ENCODE measurements at places on chromosomes 6 and 20.
A peak's percentile ranks its signal among the peaks of the same experiment; 100 is the strongest.

DNA sequence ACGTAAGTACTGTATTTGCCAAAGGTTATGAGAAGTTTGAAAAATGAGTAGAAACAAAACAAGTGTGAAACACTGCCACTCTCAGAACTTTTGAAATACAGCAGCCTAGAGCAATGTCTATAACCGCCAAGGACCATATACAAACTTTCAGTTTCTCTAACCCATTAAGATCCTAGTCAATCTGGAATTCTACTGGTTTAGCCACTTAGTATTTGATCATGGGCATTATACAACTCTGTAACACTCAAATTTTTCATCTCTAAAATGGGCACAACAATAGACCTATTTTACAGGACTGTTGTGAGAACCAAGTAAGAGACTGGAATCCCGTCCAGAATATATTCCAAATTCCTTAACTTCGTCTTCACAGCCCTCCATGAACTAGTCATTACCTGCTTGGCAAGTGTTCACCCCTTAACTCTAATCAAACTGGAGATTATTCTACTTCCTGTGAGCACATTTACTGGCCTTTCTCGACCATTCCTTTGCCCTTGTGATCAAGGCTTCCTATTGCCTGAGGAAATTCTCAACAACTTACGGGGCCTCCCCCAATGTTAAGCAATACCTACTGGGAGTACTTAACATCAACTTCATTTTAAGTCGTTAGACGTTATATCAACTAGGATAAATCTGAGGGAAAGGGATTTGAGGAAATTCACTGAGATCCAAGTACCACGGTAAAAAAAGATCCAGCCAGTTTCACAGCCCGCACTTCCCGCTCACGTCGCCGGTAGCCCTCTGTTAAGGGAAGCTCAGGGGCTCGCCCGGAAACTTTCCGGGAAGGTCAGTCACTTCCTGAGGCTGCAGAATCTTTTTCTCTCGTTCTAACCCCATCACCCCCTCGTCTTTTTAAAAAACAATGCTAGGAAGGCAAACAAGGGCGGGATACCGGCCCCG lies 1.1 kb downstream of the EIF2S2 start:
- DNase-seq, result no peak

DNA sequence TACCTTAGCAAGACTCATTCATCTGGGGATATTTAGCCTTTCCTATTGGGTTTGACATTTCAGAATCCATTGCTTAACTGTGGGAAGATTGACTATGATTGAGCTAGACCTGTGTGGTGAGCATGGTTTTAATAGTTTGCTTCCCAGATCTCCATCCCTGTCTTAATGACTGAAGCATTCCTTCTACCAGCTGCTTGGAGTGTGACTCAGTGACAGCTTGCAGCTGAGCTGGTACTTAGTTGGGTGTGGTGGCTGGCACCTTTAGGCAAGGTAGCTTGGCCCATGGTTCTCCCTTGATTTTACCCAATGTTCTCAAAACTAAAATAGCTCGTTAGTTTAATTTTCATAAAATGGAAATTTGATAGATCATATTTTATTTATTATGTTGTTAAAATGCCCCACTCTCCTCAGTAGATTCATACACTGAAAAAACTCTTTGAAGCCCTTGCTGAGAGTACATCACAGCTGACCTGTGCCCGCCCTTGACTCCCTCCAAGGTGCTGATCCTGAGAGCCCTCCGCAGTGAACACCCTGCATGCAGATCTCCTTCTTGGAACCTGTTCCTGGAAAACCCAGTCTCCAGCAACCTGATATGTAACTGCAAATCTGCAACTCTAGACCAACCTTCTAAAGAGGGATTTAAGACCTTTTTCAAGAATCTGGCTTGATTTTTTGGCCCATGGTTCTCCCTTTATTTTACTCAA lies 19.1 kb downstream of the DOK5 start:
- DNase-seq, result no peak

DNA sequence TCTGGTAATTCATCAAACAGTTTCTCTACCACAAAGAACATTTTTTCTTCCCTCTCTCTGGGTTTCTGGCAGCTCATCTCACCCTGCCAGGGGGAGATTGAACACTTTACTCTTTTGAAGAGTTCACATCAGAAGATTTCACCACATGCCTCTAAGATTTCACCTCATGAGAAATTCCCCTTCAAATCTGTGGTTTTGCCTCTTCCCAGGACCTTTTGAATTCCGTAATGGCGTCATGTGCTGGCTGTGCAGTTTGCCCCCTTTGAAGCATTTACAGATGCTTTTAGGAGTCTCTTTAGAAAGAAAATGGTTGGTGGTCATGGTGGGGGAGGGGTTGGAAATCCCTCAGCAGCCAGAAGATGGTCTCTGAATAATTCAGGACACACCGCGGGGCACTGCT lies 486.1 kb downstream of the QKI start:
- no peak for DNase-seq

DNA sequence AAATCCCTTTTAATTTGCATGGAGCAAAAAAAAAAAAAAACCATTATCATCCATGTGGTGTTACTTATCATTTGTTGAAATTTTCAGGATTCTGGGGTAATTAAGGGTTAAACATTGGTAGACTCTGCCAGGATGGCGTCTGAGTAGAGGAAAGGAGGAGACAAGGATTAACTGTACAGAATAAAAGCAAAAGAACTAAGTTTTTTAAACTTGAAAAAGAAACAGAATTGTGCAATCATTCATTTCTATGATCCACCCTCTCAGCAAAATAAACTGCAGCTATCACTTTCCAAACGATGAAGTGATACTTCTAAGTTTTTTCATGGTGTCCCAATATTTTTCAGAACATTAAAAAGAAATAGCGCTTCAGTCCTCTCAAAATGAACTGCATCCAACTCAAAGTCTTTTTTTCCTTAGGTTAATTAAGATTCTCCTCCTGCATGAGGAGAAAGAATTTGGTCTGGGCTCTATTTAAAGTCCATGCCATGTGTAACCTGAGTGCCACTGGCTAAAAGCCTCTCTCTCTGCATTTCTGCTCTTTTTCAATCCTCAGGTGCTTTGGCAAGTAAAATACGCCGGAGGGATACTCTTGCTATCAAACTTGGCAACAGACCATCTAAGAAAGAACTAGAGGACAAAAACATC lies 69.5 kb upstream of the LTV1 start:
- DNase-seq, result no peak

DNA sequence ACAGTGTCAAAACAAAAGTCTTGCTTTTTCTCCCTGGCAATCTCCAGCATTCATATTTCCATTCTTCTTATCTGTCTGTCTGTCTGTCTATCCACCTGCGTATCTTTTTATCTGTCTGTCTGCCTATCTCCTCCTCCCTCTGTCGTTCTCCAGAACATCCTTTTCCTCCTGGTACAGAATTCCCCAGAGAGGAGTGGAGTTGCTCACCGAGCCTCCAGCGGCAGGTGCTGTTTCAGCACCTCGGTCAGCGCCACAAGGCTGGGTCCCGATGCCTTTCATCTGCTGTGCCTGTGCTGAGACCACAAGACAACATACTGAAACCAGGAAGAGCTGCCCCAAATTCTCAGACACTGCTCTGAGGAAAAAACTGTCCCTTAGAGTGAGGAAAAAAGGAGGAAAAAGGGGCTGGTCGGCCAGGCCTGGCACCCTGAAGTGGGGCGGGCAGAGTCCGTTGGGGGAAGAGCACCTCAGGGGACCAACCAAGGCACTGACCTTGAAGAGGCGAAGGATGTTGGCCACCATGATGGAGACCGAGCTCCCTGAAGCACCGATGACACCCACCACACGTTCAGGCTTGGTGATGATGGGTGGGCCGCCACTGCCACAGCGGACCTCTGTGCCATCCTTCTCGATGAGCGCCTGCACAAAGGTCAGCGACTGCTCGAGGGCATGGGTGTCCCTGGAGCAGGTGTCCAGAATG lies 13.3 kb downstream of the GRM4 start:
- DNase-seq, result no peak

GRCh38 chr6:157831424-157832249 lies 8.6 kb downstream of the SNX9 start:
- DNase-seq, result no peak

DNA sequence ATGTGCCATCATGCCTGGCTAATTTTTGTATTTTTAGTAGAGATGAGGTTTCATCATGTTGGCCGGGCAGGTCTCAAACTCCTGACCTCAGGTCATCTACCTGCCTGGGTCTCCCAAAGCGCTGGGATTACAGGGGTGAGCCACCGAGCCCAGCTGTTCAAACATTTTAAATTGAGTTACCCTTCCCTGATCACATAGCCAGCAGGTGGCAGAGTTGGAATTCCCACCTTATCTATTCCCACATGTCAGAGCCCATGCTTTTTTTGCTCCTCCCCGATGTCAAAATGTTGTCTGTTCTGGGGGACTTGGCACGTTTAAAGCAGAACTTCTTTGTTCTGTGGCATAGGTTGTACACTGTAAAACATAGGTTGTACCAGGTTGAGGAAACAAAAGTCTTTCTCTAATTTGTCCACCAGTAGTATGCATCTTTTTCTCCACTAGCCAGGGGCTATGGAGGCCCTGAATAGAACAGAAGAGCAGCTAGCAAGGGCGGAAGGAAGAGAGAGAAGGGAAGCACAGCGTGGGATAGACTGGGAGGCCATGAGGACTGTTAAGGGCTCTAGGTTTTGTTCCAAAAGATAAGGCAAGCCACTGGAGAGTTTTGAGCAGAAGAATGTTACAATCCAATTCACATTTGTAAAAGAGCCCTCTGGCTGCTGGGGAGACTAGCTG lies 7.3 kb upstream of the LBP start:
- DNase-seq, result no peak

DNA sequence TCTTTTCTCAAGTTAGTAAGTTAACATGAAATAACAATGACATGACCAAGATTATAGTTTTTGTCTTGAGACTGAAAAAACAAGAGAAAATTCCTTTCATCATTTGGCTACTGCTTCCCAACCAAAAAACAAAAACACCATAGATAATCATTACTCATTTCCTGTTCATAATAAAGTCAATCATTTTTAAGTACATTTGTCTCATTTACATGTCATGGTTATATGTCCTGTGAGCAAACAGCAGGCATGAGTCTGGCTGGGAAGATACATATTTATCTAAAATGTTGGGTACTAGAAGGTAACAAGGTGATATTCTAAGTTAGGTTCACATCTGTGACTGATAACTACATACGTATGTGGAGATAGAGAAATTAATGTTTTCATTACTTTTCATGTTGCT lies 180.5 kb downstream of the ISM1 start:
- no peak for DNase-seq

GRCh38 chr6:79127660-79128059 lies 49.6 kb upstream of the PHIP start:
- DNase-seq, result no peak

GRCh38 chr6:167892835-167893815 lies 66.4 kb downstream of the AFDN start:
- DNase-seq, result peak; percentile 16

DNA sequence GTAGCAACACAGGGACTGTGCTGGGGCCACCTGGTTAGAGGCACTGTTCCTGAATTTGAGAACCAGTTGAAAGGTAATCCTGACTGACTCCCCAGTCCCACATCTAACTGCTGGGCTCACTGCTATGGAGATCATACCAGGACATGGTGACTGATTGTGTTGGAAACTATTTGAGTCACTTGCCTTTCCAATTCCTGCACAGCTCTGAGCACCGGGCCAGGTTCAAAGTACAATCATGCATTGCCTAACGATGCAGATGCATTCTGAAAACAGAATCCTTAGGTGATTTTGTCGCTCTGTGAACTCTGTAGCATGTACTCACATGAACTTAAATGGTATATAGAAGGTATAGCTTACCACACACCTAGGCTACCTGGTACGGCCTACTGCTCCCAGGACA lies 215.3 kb downstream of the BMP7 start:
- DNase-seq, result no peak

DNA sequence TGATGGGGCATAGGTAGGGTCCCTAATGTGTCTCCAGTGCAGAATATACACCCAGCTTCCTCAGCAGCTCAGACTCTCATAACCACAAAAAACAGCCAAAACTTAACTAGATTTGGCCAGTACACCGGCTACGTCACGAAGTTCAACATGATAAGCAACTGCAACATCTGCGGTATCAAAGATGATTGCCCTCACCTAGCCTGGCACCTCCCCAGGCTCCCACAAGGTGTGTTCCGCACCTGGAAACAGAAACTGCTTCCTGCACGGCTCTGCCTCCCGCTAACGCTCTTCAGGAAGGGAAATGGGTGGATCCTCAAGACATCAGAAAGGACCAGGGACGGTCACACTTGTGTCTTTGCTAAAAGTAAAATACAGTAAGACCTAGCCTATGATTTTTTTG lies 9.5 kb downstream of the TXNDC5 start:
- no peak for DNase-seq

GRCh38 chr6:160248538-160248937 lies 10.1 kb downstream of the SLC22A2 start:
- DNase-seq, result no peak

DNA sequence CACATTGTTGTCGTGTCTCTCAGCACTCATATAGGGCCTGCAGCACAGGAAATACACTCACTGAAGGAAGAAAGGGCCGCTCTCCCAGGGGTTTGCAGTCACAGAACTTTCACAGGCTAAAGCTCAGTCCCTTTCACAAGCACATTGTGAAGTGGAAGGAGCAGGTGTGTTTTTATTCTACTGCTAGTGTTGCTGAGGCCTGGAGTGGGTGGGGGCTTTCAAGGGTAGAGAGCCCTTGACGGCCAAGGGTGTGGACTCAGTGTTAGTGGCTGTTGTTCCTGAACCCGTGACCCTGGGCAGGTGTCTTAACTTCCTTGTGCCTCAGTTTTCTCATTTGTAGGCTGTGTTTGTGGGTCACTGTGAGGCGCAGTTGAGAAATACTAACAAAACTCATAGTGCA lies 66.2 kb upstream of the SLC22A1 start:
- no peak for DNase-seq

- DNase-seq, result no peak
Measured at GRCh38 chr6:90414352-90414751, 117.7 kb upstream of the BACH2 start.

- DNase-seq, result no peak
Measured at GRCh38 chr20:54435015-54435414, 40.4 kb upstream of the DOK5 start.

GRCh38 chr20:1266167-1266973 lies at the start of gene SNPH:
TSS of gene SNPH (plus strand) at chr20:1266294. CDS start at chr20:1296240, 29,946 bp downstream.
- DNase-seq, result peak; percentile 35

DNA sequence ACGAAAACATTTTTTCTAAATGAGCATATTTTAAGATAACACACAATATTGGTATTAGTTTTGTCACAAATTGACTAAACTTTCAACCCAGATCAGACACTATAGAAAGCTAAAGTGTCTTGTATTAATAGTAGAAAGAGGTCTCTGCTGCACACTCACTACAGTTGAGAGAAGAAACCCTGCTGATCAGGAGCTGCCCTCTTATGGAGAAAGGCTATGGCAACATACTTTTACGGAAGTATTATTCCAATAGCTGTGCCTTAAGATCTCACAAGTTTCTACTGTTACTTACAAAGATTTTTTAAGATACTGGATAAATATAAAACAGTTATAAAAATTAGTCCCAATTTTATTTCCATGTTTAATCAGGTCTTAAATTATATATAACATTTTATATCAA lies 155.7 kb downstream of the RIMS1 start:
- peak; percentile 9 for DNase-seq

DNA sequence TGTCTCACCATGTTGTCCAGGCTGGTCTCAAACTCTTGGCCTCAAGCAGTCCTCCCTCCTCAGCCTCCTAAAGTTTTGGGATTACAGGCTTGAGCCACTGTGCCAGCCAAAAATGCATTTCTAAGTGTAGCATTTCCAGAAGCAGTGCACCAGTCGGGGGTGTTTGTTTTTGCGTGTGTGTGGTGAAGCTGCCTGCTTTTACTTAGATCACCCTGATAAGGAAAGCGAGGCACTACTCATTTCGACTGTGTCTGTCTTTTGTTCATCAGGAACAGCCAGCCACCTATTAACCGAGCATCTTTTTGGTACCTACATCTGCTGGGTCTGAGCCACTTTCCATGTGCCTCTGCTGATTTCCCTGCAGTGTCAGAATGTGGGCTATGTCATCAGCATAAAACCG lies 18.7 kb downstream of the SIRT5 start:
- DNase-seq, result no peak
